ENCODE measurements at places on chromosomes 5 and 9. TPM values are rescaled to one million over a fixed set of nuclear protein-coding genes. Genes with fewer than 3 reads are reported as not detected.
A peak's percentile ranks its signal among the peaks of the same experiment; 100 is the strongest.

GRCh38 chr5:132657676-132658380, at the start of gene IL13:
Gene IL13, plus strand, starts transcription at chr5:132658173. Its CDS starts 14 bp downstream, at chr5:132658187.
- DNase-seq, result peak; percentile 40

- no peak for DNase-seq
Observed at GRCh38 chr9:8943392-8943791, 1143.8 kb upstream of the DMAC1 start.

DNA sequence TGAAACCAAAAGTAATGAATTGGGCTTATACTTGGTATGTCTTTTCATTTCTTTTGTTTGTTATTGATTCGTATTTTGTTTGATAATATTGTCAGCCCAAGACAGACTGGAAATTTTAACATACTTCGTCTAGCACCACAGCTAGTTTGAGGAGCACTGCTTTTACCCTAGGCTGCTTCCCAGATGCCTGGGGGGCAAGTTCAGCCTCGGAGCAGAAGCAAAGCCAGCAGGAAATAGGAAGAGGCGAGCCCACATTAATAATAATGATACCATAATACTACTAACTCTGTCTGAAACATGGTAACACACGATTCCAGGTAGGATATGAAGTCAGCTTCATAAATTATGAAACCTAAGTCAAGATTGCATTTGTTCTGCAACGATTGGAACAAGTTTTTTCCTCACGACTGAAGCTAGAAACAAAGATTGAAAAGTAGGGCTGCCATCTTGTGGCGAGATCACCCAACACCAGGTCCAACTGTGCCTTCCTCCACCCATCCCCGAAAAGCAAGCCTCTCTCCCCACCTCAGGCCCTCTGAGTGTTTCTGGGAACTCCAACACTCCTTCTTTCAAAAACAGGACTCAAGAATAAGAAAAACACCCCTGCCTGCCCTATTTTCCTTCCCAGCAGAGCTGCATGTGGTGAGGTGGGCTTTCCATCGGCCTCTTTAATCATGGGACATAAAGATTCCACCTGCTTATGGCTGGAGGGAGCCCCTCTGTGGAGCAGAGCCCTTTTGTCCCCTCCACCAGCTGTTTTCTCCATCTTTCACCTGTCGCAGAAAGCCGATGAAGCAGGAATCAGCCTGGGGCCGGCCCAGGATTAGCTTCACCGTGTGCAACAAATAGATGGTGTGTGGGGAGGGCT, 236.4 kb downstream of the CAAP1 start:
- no peak for DNase-seq

DNA sequence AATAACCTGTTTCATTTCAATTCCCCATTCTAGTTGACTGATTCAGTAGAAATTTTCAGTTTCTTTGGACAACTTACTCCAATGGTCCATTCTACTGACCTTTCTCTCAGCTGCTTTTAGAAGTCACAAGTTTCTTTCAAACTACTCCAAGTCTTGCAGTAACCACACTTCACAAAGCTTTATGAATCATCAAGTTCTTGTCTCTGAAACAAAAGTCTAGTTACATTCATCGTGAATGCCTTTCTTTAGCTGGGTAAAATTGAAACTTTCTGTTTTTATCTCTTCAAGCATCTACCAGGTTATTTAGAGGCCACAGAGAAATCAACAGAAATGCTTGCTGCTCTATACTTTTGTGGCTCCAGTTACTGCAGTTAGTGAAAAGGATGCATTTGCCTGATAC, 405.4 kb downstream of the TMEM232 start:
- no peak for DNase-seq

- no peak for DNase-seq
Observed at GRCh38 chr9:130890870-130891687, 5.5 kb downstream of the QRFP start.

GRCh38 chr5:31443572-31443971, 88.3 kb downstream of the DROSHA start:
- no peak for DNase-seq

DNA sequence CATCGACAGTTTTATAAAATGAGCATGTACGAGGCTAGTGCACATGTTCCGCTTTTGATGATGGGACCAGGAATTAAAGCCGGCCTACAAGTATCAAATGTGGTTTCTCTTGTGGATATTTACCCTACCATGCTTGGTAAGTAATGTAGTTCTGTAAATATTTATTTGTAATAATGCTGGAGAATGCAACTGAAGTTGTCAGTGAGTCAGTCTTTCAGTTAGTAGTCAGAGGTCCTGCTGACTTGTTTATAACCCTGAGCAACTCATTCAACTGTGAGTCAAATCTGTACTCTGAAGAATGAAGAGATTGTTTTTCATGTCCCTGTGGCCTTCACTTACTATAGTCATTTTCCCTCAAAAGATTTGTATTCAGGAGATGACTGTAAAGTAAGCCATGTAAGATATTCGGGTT, 28.4 kb upstream of the GPR150 start:
- no peak for DNase-seq

The GIN1 gene
- total RNA-seq, result 5.2 TPM

DNA sequence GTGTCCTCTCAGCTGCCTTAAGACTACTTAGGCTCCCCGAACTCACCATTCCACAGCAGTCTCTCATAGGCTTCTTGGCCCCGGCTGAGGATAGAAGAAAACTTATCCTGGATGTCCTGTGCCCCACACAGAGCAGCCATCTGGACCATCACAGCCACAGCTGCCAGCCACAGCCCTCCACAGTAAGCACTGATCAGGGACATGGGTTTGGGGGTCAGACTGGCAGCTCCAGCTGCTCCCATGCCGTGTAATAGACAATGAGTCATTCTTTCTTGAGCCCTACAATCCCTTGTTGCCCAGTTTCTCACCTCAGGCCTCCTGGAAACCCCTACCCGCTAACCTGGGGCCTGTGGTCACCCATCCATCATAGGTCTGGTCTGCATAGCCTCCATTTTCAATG, 5.7 kb downstream of the CREB3 start:
- DNase-seq, result no peak

The NRG2 gene
- total RNA-seq, result 1.5 TPM

The CIZ1 gene
- 147 TPM for total RNA-seq

- DNase-seq, result no peak
Observed at GRCh38 chr5:89758146-89758545, 651.4 kb downstream of the CETN3 start.

The HAVCR2 gene
- 0.21 TPM for total RNA-seq

- no peak for DNase-seq
Observed at GRCh38 chr5:139836469-139837208, 41.0 kb downstream of the PSD2 start.

GRCh38 chr5:132475497-132475882, 15.1 kb downstream of the IRF1 start:
- DNase-seq, result no peak

The CKS2 gene
- 29.2 TPM for total RNA-seq

The ZNF454 gene
- 1.6 TPM for total RNA-seq

DNA sequence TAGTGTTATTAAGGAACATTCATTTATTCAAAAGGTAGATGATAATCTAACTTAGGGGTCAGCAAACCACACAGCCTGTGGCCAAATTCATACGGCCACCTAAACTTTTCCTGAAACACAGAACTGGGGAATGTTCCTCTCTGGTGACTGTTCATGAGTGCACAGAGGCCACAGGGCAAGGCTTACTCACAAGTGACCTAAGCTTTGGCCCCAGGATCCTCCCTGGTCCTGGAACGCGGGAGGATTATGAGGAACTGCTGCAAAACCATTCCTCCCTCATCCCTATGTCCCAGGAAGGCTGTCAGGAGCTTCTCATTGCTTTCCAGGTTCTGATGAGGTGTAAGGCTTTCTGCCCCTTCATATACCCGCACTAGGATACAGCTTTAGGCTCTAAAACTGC, 397.6 kb downstream of the SEMA5A start:
- DNase-seq, result no peak

- DNase-seq, result no peak
Observed at GRCh38 chr9:20472342-20473045, 149.8 kb downstream of the MLLT3 start.

GRCh38 chr9:134861595-134862334, 18.8 kb upstream of the FCN2 start:
- no peak for DNase-seq

The MEGF9 gene
- total RNA-seq, result 21.9 TPM

DNA sequence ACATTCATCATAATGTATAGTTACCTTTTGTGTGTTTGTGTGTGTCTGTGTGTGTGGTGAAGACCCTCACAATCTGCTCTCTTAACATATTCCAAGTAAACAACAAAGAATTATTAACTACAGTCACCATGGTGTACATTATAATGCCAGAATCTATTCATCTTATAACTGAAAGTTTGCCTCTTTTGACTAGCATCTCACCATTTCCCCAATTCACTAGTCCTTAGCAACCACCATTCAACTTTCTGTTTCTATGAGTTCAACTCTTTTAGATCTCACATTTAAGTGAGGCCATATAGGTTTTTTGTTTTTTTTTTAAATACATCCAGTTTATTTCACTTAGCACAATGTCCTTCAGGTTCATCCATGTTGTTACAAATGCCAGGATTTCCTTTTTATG, 83.6 kb downstream of the SMC2 start:
- no peak for DNase-seq

The BTNL8 gene
- total RNA-seq, result not detected

DNA sequence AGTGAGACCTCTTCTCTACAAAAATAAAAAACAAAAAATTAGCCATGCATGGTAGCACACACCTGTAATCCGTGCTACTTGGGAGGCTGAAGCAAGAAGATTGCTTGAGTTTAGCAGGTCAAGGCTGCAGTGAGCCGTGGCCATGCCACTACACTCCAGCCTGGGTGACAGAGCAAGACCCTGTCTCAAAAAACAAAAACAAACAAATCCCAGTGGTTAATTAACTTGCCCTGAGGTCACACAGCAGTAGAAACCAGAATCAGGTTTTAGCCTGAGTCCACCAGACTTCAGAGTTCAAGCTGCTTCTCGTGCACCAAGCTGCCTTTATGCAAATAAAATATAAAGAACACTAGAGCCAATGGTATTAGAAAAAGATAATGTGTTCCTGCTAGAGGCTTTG, 169.7 kb downstream of the GOLPH3 start:
- no peak for DNase-seq

DNA sequence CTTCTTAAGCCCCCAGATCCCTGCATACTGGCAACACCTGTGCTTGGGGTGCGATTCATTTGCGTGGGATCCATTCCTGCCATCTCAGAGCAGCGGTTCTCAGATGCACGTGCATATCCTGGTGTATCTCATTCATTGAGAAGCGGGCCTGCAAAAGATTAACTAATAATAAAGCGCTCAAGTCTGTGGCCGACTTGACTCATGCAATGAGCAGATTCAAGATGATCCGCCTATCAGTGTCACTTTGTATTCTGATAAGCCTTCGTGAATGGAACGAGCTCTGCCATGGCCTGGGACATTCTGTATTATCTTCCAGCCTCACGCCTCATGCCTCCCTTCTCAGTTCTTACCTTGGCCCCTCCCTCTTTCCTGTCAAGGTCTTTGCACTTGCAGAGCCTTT, 22.3 kb downstream of the C1QTNF2 start:
- no peak for DNase-seq

DNA sequence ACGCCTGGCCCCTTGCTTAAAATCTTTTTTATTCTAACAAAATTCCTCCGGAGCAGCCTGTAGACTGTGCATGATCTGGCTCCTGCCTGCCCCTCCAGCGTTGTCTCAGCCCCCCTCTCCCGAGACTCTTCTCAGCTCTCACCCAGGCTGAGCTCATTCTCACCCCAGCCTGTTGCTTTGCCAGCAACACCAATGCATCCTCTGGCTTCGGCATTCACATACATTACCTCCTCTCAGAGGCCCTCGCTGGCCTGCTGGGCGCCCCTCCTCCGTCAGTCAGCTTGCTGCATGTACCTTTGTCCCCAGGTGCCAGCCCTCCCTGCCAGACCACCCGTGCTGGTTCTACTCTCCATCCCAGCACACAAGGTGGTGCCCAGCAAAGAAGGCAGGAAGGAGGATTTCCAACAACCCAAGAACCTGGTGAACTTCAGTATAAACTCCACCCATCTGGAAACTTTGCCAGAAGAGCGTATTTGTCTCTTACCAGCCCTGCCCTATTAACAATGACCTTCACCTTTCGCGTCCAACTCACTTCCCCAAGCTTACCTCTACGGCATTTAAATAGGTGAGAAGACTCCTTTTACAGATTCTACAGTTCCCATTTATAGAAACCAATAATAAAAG, 35.0 kb downstream of the MYO10 start:
- DNase-seq, result no peak
